Central memory CD4-positive, alpha-beta T cell (primary cell): ENCODE measurements at places on chromosomes 6 and 20.

GRCh38 chr6:159212028-159212427, 42.8 kb downstream of the FNDC1 start:
- DNase-seq = no peak

GRCh38 chr6:12791371-12791770, 74.8 kb downstream of the PHACTR1 start:
- no peak for DNase-seq

DNA sequence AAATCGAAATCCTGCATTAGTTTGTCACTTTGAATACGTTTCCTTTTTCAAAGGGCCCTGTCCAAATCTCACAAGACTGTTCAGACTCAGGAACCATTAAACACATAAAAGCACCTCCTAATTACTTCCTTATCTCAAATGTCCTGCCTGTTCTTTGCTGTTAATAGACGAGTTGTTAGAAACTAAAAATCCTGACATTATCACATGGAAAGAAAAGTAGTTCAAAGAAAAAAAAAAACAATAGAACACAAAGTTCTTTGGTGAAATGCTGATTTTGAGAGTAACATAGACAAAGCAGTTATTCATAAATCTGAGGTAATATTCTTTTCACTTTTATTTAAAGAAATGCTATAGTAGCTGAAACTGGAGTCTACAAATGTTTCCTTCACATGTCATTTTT, 12.1 kb upstream of the TAB2 start:
- no peak for DNase-seq

DNA sequence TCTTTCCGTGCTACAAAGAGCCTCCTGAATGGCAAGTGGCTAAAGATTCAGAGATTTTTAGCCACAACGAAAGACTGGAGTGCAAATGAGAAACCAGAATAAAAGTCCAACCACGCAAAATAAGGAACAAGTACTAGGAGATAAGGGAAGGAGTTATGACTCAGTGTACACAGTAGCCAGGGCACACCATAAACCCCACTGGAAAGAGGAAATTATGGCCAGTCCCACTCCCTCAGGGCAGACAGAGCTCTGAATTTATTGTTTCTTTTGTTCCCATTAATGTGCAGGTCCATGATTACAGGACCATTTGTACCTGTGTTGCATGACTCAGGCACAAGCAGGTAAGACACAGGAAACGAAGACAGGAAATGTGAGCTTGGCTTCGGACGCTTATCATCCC, 150.3 kb upstream of the PREP start:
- DNase-seq = no peak

DNA sequence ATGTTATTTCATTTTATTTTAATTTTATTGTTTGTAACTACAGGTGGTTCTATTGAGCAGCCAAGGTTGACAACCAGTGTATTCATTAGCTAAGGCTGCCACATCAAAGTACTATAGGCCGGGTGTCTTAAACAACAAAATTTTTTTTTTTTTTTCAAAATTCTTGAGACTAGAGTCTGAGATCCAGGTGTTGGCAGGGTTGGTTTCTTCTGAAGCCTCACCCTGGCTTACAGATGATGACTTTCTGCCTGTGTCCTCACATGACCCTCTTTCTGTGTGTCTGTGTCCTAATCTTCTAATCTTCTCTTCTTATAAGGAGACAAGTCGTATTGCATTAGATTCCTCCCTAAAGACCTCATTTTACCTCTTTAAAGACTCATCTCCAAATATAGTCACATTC, 208.4 kb downstream of the MANEA start:
- DNase-seq = no peak

- no peak for DNase-seq
Measured at GRCh38 chr20:19969507-19970255, 47.5 kb upstream of the NAA20 start.

DNA sequence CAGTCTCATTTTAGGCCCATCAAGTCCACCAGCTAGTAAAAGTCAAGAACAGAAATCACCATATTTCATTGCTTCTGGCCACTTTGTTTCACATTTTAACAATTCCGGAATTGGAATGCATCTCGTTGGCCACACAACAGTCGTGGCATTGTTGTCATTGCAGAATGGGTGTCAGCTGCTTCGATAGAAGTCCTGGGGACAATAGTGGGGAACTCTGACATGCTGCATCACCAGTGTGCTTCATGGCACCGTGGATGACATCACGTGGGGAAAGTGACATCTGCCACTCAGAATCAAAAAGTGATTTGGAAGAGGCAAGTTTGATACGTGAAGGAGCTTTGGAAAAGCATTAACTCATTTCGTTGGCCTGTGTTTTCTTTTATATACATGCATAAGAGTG, 43.8 kb upstream of the XRN2 start:
- DNase-seq = no peak

DNA sequence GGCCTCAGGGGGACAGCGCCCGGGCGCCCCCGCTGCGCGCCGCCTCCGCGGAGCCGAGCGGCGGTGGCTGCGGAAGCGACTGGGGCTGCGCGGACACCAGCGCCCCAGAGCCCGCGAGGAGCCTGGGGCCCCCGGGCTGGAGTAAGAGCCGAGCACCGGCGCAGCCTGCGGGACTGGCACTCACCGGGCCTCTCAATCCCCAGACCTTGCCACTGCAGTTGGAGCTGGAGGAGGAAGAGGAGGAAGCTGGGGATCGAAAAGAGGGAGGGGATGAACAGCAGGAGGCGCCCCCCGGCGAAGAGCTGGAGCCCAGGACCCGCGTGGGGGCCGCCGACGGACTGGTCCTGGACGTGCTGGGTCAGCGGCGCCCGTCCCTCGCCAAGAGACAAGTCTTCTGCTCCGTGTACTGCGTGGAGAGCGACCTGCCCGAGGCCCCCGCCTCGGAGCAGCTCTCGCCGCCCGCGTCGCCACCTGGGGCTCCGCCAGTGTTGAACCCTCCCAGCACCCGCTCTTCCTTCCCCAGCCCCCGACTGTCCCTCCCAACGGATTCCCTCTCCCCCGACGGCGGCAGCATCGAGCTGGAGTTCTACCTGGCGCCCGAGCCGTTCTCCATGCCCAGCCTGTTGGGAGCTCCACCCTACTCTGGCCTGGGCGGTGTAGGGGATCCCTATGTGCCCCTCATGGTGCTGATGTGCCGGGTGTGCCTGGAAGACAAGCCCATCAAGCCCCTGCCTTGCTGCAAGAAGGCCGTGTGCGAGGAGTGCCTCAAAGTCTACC, 590 bp downstream of the RNF217 start:
- DNase-seq = no peak

- DNase-seq = no peak
Measured at GRCh38 chr6:4603291-4603690, 172.9 kb upstream of the CDYL start.

GRCh38 chr6:40358473-40359460, 228.4 kb downstream of the LRFN2 start:
- no peak for DNase-seq

DNA sequence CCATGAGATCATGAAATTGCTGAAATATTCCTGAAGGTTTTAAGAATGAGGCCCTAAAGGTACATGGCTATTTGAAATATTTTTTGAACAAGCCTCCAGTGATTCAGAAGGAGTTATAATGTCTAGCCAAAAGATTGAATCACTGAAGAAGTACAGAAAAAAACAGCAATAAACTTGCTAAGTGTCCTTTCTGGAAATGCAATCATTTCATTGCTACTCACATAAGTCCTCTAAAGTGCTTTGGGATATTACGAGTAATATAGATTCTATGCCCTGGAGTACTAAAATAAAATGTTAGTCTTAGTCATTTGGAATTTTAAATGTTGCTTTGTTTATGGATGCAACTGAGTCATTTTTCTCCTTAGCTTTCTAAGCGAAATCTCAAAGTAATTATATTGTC, 32.7 kb downstream of the CENPW start:
- no peak for DNase-seq

DNA sequence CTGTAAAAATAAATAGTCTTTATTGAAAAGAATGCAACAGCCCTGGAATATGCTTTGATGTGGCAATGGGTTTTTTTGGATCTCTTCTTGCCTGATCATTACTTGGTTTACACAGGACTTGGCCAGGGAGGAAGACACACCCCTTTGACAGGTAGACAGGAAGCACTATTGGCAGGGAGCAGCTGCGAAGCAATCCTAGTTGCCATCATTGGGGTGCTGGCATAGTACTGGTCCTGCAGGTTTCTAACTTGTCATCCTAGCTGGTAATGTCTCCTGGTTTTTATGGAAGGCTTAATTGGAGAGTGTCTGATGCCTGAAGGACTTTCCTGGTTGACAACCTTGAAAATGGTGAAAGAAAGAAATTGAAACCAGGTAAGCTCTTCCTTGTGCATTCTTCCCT, 71.2 kb upstream of the CCN6 start:
- no peak for DNase-seq

- no peak for DNase-seq
Measured at GRCh38 chr6:44920952-44921491, 407.1 kb upstream of the RUNX2 start.

DNA sequence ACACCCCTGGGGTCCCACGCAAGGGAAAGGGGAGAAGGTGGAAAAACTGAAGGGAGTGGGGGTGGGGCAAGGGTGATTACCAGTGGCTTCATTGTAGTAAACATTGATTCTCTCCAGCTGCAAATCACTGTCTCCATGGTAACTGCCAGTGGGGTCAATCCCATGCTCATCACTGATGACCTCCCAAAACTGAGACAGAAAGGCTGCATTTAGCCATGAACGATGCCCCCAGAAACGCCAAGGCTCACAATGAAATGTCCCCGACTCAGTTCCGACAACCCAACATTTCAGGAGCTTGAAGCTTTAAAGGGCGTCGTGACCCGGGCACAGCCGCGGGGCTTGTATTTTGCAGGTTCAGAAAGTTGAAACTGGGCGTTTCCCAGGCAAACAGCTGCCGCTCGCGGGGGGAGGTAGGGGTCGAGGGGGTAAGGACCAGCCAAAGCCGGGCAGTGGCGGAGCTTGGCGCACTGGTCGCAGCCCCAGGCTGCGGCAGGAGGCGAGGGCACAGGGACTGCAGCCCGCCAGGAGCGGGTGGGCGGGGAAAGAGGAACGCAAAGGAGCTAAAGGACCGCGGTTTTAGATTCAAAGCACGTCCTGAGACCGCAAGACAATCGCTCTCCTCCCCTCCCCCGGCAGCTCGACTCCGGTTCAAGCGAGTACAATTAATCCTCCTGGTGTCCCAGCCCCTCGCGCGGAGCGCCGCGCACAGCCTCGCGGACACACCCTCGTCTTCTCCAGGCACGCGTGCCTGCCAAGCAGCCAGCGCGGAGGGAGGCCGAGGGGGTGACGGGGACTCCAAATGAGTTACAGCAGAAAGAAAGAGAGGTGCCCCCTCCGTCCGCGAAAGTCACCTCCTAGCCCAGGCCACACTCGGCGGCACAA, 731 bp downstream of the TUBB2B start:
- DNase-seq = no peak

DNA sequence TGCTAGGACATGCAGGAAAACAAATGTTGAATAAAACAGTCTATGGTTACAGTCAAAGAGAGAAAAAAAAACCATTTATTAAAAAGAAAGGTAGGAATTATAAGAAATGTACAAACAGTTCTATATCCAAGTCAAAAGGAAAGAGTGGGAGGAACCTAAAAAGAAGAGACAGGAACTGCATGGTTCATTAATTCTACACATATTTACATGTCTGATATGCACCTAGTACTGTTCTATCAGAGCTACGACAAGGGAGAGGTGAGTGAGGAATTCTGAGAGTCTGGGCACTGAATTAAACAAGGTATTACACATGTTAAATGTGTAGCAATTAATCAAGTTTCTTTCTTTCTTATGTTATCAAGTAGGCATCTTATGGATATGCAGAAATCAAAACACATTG, 41.9 kb downstream of the SYCP2 start:
- DNase-seq = no peak

DNA sequence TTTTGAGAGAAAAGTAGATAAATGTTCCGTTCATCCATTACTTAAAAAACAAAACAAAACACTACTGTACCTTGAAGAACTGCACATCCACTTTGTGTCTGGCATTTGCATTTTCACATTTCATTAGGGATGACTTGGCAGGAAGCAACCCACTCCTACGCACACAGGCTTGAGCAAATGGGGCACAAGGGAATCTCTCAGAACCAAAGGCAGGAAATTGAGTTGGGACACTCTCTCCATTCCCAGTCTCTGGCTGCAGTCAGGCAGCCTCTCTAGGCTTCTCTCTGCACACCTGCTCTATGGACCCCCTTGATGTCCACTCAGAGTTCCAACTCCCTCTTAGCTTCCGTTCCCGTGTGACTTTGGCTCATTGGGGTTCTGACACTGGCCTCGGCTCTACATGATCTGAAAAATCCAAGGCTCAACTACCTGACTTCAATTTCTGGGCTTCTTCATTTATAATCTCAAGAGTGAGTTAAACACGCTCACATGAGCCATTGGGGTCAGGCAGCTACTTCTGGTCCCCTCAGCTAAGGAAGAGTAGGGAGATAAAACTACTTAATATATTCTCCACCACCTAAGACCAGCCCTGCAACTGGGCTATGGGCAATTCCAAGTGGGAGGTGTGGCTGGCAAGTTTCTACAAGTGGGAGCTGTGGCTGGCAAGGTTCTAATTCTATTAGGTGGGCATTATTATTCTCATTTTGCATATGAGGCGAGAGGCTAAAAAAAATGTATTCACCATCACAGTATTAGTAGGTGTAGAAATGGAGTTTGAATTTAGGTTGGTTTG, 251.9 kb downstream of the SOD2 start:
- no peak for DNase-seq

- no peak for DNase-seq
Measured at GRCh38 chr6:39389484-39389767, 66.9 kb upstream of the KCNK16 start.

DNA sequence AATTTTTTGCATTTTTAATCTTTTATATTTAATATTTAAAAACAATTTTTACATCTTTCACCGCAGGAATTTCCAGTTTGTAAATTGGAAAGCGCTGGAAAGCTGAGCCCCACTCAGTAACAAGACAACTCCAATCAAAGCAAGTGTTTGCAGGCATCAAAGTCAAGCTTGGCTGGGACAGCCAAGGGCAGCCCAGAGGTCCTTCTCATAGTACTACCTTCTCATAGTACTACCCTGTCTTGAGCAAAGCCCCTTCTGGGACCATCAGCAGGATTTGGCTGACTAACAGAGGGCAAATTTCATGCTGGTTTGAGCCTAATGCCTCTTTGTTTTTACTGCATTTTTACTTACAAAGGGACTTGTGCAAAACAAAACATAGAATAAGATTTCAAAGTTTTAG, 228.3 kb downstream of the SIM1 start:
- no peak for DNase-seq

GRCh38 chr6:169858935-169859351, 107.5 kb downstream of the ERMARD start:
- no peak for DNase-seq

GRCh38 chr20:48019496-48019895, 234.2 kb upstream of the SULF2 start:
- no peak for DNase-seq

- DNase-seq = no peak
Measured at GRCh38 chr20:45338121-45339030, 9.8 kb downstream of the SDC4 start.

- DNase-seq = no peak
Measured at GRCh38 chr6:30349421-30350177, 4.6 kb downstream of the RPP21 start.

DNA sequence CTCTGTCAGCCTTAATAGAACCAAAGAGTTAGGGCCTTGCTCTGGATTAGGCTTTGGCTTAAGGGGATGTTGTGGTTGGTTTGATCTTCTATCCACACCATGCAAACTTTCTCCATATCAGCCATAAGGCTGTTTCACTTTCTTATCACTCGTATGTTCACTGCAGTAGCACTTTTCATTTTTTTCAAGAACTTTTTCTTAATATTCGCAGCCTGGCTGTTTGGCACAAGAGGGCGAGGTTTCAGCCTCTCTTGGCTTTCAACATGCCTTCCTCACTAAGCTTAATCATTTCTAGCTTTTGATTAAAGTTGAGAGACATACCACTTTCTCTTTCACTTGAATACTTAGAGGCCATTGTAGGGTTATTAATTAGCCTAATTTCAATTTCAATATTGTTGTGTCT, 193.1 kb downstream of the NRN1 start:
- peak; percentile 14 for DNase-seq
